ENCODE measurements at places on chromosomes 7 and 10.

GRCh38 chr7:155277385-155277994, 20.2 kb upstream of the INSIG1 start:
- no peak for DNase-seq

- DNase-seq: peak; percentile 86
These were observed at the start of gene SFMBT2 for GRCh38 chr10:7410862-7411670. TSS of gene SFMBT2 (minus strand) at chr10:7411034. CDS start at chr10:7381898, 29,136 bp downstream.

DNA sequence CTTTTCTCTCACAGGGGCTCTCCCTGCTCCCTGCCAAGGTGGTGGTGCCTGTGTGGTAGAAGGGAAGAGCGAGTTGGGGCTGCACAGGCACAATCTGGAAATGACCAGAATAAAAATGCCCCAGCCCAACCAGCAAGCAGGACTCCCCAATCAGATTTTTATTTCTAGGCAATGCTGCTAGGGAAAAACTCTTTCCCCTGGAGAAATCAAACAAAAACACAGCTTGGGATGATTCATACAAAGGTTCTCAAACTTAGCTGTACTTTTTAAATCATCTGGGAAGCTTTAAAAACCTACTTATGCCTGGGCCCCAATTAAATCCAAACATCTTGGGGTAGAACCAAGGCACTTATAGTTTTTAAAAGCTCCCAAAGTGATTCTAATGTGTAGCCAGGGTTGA, 243.2 kb downstream of the HTR7 start:
- no peak for DNase-seq

DNA sequence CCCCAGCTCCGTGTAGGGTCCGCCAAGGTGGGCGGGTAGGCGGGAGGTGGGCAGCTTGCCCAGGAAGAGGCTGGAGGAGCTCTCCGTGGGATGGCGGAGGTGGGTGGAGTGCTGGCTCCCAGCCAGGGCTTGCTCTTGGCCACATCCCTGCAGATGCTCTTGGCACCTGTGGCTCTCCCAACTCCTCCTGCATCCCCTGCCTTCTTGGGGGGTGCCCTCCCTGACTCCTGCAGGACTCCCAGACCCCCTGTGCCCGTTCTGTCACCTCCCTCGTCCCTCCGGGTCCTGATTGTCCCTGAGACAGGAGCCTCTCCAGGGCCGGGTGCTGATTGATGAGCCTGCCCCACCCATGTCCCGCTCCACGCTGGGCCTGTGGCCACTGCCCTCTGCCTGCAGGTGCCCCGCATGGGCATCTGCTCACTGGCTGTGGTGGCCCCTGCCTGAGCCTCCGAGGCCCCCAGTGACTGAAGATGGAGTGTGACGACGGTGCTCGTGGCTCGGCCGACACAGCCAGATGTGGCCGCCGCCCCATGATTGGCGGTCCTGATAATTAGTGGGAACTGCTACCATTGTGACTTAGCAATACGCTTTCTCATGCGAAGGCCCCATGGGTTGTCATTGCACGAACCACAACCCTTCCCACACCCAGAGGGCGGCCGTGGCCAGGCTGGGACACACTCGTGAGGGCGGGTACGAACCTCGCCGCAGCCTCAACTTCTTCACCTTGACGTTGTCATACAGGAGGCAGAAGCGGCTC, 23.6 kb downstream of the CFAP46 start:
- DNase-seq: no peak

DNA sequence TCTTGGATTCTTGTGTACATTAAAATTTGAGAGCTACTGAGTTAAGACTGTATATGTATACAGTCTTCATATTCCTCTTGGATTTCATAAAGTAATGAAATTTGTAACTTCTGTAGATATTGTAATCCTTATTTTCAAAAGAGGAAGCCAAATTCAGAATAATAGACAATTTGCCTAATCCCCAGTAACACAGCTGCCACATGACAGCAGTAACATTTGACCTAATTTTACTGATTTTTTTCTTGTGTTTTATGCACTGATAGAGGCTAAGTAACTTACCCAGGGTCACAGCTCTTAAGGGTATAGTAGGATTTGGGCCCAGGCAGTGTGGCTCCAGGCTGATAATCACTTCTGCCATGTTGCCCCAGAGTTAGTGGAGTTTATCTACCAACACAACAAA, 40.4 kb upstream of the IL6 start:
- DNase-seq: no peak

DNA sequence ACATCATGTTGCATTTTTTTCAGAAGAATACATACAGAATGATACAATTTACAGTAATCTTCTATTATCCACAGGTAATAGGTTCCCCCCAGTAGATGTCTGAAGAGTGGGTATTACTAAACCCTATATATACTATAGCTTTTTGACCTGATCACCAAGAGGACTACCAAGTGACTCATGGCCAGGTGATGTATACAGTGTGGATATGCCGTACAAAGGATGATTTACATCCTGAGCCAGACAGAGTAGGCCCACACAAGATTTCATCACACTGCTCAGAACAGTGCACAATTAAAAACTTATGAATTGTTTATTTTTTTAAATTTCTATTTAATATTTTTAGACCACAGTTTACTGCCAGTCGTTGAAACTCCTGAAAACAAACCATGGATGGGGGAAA, 70.6 kb downstream of the STEAP1B start:
- DNase-seq: no peak

DNA sequence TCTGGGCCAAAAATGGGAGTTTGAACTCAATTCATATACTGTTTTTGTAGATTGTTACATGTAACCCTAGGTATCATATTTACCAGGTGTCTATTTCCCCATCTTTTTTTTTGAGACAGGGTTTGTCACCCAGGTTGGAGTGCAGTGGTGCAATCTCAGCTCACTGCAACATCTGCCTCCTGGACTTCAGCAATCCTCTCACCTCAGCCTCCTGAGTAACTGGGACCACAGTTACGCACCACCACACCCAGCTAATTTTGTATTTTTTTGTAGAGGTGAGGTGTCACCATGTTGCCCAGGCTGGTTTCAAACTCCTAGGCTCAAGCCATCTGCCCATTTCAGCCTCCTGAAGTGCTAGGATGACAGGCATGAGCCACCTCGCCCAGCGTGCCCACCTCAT, 28.2 kb upstream of the FBXW4 start:
- DNase-seq: peak; percentile 54

DNA sequence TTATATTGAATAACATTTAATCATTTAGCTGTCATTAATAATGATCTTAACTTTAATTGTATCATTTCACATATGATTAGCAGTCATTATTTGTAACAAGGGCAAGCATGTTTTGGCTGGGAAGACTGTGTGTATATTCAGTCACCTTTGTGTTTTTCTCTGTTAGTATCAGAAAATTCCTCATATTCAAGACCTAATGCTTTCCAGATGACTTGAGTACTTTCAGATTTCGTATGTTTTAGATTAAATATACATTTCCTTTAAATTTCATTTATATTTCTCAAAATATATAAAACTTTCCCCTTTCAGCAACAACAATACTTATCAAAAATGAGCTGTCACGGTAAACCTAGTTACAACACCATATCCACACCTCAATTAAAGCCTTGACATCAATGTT, 6.3 kb upstream of the CACNA2D1 start:
- DNase-seq: no peak

GRCh38 chr10:112520914-112521313, 73.9 kb downstream of the VTI1A start:
- DNase-seq: no peak

GRCh38 chr7:156524818-156525597, 115.6 kb upstream of the RNF32 start:
- DNase-seq: no peak
